ENCODE measurements at places on chromosomes 3 and 15.

DNA sequence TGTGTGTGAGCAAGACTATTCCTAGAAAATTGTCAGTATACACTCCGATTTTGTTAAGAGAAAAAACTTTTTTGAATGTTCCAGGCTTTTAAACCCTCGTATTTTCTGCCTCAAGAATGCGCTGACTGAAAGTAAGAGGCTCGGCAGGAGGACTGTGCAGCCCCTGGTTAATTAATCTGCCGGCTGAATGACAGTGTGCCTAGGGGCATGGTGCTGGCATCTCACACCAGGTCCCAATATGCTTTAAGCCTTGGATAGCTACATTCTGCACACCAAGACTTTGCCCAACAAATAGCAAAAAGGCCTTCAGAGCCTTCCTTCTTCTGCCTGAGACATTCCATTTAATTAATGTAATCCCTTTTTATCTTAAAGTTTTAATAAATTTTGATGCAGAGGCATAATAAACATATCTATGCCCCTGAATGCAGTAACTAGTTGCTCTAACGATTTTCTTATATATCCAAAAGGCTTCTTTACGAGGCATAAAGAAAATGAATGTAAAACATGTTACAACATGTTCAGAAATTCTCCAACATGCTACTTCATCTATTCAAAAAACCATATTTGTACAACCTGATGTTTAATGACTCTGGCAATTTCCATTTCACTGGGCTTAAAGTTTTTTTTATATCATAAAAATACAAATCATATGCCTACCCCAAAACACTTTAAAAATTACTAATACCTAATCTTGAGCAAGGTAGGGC lies 37.9 kb downstream of the DPH6 start:
- no peak for DNase-seq

GRCh38 chr3:156299569-156299968 lies 179.2 kb downstream of the KCNAB1 start:
- no peak for DNase-seq

DNA sequence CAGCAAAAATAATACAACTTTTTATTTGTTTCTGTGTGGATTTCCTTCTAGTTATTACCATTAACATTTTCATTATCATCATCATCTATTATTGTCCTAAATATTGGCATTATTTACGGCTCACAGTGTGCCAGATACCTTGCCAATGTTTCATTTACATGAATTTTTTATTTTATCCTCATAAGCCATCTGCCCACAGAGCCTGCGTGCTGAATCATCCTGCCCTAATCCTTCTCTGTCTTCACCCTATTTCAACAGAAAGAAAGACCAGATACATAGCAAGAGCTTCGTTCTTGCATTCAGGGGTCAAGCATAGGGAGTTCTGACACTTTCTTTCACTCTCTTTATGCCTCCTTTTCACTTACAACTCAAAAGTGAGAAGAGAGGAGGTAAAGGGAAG lies 82.0 kb downstream of the KCNMB2 start:
- DNase-seq, result no peak

DNA sequence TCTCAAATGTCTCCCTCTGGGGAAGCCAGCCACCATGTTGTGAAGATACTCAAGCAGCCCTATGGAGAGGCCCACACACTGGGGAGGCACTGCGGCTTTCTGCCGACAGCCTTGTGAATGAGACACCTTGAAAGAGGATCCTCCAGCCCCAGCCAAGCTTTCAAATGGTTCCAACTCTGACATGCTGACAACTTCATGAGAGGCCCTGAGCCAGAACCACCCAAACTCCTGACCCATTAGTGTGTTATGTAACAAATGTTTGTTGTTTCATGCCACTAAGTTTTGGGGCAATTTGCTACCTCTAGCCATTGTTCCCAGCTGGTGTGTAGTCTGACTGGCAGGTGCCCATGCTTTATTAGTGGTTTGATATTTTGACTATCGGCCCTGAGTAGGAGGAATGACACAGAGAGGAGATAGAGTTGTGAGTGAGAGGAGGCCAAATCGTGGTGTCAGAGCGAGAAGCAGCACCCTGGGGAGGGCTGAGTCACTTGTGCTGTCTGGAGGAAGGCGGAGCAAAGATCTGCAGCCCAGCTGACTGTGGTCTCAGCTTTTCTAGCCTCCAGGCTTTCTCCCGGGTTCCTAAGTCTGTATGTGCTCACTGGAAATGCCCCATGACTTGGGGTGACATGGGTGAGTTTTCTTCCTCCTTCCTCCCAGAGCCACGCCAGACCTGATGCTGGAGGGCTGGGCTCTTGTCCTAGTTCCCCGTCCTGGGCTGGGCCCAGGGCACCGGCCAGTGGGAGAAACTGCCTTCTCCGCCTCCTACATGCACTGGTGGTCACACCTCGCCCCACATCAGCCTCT lies 56.7 kb upstream of the BLM start:
- peak; percentile 97 for DNase-seq

Measured in inflammatory macrophage treated with lipopolysaccharide for 4 hours (primary cell).